ENCODE measurements at places on chromosomes 16 and 17.

DNA sequence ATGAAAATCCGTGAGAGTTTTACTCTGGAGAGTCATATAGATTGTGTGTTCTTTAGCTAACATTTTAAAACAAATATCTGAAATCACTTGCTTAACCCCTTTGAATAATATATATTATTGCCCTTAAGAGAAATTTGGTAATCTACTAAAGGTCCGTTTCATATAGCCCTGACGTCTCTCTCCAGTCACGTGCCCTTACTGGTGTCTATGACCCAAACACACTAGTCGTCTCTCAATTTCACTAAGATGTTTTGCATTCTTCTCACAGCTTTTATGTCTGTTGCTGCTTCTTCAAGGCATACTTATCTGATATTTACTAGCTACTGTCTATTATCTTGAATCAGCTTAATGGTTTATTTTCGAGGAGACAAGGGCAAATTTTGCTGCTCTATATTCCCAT is 409.9 kb downstream of the KCNJ18 start:
- no peak for DNase-seq

- no peak for DNase-seq
Observed at GRCh38 chr16:84055366-84055765, 12.8 kb upstream of the SLC38A8 start.

GRCh38 chr16:25570131-25570530 is 121.6 kb upstream of the HS3ST4 start:
- no peak for DNase-seq

DNA sequence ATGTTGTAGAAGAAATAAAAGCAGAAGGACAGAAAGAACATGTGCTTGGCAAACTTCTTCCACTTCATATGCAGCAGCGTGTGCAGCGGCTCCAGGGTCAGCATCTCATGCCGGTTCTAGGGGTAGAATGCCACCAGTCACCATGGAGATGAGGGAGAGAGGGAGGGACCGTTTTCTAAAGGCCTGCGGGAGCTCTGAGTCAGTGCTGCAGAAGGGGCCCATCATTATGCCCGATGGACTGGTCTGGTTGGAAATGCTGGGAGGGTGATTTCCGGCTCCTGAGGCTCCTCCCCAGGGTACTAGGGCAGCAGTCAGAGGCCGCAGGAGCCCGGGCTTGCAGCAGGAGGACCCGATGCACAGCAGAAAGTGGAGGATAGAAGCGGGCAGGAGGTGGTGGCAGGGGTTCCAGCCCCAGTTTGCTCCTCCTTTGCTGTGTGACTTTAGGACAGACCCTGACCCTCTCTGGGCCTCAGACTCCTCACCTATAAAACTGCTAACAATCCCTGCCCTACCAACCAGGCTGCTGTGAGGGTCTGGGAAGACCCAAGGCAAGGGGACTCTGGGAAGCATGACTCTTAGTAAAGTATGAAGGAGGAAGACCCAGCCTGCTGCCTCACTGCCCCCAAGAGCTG is 28.6 kb downstream of the TRPV3 start:
- no peak for DNase-seq

DNA sequence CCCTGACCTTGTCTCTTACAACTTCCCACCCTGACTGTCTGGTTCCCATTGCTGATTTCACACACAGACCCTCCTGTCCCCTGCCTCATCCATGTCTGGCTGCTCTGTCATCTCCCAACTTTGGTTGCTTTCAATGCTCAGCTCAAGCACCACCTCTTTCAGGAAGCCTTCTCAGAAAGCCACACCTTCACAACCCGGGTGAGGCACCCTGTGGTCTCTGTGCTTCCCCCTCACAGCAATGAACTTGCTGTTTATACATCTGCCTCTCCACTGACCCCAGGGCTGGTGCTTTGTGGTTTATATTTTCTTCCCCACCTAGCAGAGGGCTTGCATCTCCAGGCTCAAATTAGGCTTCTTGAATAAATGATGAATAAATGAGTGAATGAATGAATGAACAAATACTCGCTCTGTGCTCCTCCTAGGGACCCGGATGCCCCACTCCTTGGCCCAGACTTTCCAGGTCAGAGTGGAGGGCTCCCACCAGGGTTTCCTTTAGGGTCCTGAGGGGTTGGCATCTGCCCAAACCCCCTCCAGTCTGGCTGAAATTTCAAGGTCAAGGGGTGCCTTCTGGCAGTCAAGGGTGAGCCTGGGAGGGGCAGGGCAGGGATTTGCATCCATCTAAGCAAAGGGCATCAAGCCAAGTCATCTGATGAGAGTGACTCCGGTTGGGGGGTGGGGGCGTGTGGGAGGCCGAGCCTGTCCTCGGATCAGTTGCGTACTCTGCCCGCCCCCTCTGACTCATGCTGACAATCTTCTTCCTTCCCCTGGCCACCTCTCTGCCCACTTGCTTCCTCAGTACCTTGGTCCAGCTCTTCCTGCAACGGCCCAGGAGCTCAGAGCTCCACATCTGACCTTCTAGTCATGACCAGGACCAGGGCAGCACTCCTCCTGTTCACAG is at the start of gene ITGAX:
Gene ITGAX (plus strand): TSS at position 783 of the 898 bp plus-strand sequence. CDS start 79 bp downstream, at position 862.
- peak; percentile 68 for DNase-seq

GRCh38 chr17:39970157-39970692 is 7.4 kb downstream of the GSDMA start:
- DNase-seq, result no peak

DNA sequence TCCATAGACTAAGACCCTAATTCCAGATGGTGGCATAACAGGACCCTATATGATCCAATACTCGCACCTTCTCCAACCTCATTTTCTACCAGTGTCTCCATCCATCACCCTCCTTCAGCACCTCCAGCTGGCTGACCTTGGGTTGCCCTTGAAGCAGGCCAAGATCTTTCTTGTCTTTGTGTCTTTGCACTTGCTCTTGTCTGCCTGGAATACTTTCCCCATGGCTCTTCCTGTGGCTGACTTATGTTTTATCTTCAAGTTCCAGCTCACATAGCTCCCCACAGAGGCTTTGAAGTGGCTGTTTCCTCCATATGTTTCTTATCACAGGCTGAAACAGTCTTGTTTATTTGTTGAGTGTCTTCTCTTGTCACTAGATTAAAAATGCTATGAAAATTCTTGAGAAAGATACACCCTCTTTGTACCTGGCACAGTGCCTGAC is 29.6 kb upstream of the MMD start:
- DNase-seq, result no peak

DNA sequence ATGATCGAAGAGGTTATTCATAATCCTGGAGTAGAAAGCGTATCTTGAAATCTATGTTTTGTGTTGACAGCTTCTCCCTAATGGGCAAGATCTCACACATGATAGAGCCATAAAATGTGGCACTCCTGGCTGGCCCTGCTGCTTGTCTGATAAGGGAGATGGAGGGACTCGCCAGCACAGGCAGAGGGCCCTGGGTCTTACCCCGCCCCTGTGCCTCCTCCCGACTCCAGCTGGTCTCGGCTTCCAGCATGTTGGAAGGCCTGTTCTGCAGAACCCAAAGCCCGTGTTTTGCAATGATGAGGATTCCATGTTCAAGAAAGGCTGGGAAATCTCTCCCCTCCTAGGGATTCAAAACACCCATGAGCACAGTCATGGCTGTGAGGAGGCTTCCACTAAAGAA is 106.7 kb upstream of the SDK2 start:
- no peak for DNase-seq

DNA sequence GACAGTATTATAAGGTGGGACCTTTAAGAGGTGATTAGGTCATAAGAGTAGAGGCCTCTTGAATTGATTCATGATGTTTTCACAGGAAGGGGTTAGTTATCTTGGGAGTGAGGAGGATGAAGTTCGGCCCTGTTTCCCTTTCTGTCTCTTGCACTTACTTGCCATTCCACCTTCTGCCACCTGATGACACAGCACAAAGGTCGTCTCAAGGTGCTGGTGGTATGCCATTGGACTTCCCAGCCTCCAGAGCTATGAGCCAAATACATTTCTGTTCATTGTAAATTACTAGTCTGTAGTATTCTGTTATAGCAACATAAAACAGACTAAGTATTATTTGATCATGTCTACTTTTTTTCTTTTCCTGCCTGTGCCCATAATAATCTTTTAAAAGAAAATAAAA is 23.5 kb downstream of the CHD9 start:
- DNase-seq, result no peak

- DNase-seq, result no peak
Observed at GRCh38 chr16:28869201-28869600, 5.6 kb downstream of the SH2B1 start.

- no peak for DNase-seq
Observed at GRCh38 chr16:7257016-7257415, 75.6 kb upstream of the RBFOX1 start.

GRCh38 chr17:29977836-29978235 is 36.4 kb downstream of the EFCAB5 start:
- DNase-seq, result no peak

All from kidney capillary endothelial cell (primary cell).